ENCODE measurements at places on chromosomes 11 and 22.

DNA sequence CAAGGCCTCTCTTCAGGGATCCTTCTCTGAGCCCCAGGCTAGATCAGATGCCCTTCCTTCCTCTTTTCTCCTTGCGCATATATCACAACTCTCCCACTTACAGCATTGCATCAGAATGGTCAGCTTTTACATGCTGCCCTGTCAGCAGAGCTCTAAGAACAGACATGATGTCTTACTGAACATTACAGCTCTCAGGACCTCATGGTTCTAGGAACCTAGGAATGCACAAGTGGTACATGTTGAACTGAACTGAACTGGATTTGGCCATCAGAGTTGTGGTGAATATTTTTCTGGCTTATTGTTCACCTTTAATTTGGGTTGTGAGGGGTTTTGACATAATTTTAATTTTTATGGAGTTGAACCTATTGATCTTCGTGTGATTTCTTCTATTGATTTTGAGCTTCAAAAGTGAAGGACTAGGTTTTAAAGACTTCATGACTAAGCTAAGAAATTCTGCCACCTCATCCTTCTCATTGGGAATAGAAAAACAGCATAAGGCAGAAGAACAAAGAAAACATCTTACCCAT is 37.7 kb upstream of the SPON1 start:
- no peak for DNase-seq

- DNase-seq, result no peak
These were observed 43.2 kb upstream of the RDX start for GRCh38 chr11:110339456-110340250.

DNA sequence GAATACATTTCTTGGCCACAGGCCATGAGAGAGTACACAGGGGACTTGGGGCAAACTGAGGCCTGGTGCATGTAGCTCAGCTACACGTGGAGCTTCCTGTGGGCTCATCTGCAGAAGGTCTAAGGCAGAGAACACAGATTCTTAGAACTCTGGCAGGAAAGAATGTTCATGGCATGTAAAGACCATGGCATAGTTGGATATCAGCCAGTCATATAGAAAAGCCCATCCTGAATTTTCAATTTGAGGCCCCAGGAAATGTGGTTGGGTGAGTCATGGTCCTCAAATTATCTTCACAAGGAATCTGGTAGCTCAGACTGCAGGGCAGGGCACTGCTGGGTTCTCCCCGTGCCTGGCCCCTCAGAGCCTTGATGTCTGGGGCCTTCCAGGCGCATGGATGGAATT is 13.7 kb upstream of the ST3GAL4 start:
- DNase-seq, result no peak

- DNase-seq, result no peak
These were observed 231.3 kb downstream of the CADM1 start for GRCh38 chr11:115272925-115273324.

GRCh38 chr11:126488591-126489370 is 133.3 kb downstream of the ST3GAL4 start:
- DNase-seq, result no peak

DNA sequence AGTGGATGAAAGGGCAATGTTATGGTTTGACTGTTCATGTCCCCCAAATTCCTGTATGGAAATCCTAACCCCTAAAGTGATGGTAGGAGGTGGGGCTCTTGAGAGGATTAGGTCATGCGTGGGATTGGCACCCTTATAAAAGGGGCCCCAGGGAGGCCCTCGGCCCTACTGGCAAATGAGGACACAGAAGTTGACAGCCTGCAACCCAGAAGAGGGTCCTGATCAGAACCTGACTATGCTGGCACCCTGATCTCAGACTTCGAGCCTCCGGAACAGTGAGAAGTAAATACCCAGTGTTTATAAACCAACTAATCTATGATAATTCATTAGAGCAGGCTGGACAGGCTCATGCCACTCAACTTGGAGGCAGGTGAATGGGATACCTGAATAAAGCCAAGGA is 8.7 kb downstream of the IFITM10 start:
- no peak for DNase-seq

- no peak for DNase-seq
These were observed 16.7 kb upstream of the UCP3 start for GRCh38 chr11:74025467-74026166.

- peak; percentile 88 for DNase-seq
These were observed 6.7 kb upstream of the CCDC90B start for GRCh38 chr11:83292709-83293456.

DNA sequence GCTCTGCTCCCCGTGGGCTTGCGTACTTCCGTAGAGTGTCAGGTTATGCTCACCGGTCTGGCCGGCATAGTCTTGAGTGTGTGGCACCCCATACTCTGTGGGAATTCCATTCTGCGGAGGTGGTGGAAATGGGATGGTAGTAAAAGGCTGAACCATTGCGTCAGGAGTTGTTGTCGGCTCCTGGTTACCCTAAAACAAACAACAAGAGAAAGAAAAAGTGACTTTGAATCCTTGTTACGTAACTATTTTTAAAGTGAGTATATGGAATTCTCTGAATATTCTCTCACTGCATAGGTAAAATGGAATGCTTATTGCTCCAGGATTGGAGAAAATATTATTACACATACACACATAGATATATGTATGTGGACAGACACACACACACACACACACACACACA is 92.1 kb downstream of the APOL5 start:
- DNase-seq, result no peak

DNA sequence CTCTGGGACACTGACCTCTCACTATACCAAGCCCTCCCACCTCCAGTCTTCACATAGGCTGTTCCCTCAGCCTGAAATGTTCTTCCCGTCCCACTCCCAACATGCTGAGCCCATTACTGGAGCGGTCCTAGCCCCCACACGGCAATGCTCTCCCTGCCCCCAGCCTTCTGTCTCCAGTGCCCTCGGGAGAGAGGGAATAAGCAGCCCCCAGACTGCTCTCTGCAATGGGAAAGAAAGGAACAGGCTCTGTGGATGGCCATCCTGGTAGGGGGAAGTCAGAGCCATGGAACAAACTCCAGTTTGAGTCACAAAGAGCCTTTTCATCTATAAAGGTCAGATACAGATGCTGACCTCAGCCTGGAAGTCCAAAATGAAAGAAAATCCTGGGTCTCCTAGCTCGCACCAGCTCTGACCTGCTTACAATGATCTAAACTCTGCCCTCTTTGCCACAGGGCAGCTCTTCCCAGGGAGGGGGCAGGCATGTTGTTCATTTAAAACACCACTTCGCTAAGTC is 62.6 kb downstream of the FLRT1 start:
- DNase-seq, result no peak

GRCh38 chr22:19812910-19813309 is 41.8 kb downstream of the GNB1L start:
- no peak for DNase-seq

DNA sequence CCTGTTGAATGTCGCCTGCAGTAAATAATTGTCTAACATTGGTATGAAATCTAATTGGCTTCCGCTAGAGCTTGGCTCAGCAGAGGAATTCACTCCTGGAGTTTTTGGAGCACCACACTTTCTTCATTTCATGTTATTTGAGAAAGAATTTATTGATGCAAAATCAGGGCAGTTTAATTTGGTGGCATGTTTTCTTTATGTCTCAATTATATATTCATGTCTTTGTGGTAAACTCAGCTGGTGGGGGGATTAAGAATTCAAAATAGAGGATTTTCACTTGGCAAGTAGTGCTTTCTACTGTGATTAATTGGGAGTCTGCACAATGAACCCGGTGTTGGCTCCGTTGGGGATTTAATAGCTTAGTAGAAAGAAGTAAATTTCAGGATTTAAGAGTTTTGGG is 784.4 kb downstream of the NTM start:
- no peak for DNase-seq
